ENCODE measurements at places on chromosomes 11 and 22.
A peak's percentile ranks its signal among the peaks of the same experiment; 100 is the strongest.

GRCh38 chr11:94151903-94152677 lies 23.4 kb downstream of the PANX1 start:
- DNase-seq: peak; percentile 83

DNA sequence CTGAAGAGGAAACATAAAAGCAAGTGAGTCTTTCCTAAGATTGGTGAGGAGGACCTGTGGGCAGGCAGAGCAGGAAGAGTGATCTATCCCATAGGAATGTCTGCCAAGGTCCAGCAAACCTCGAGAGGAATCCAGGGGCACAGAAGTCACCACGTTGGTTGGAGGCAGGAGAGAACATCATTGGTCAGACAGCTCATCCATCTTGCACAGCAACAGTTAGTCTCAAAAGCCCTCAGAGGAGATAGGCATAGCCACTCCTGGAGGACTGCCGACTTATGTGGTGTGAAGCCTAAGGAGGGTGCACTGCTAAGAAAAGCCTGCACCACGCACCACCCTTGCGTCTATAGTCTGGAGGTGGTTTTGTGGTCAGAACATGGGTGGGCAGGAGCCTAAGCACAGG lies 109.1 kb downstream of the RASSF10 start:
- DNase-seq: peak; percentile 95

DNA sequence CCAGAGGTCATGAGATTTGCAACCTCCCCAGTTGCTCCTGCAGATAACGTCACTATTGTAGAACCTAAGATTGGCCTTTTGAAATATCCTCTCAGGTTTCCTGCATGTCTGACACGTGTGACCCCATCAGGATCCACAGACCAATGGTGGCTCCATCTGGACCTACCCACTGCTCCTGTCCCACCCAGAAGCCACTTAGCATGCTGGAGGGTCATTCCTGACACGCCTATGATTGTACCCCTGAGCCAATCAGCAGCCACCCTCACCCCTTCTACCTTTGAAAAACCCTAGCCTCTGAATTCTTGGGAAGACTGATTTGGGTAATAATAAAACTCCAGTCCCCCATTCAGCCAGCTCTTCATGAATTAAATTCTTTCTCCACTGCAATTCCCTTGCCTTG lies 20.1 kb upstream of the NARS2 start:
- DNase-seq: no peak

DNA sequence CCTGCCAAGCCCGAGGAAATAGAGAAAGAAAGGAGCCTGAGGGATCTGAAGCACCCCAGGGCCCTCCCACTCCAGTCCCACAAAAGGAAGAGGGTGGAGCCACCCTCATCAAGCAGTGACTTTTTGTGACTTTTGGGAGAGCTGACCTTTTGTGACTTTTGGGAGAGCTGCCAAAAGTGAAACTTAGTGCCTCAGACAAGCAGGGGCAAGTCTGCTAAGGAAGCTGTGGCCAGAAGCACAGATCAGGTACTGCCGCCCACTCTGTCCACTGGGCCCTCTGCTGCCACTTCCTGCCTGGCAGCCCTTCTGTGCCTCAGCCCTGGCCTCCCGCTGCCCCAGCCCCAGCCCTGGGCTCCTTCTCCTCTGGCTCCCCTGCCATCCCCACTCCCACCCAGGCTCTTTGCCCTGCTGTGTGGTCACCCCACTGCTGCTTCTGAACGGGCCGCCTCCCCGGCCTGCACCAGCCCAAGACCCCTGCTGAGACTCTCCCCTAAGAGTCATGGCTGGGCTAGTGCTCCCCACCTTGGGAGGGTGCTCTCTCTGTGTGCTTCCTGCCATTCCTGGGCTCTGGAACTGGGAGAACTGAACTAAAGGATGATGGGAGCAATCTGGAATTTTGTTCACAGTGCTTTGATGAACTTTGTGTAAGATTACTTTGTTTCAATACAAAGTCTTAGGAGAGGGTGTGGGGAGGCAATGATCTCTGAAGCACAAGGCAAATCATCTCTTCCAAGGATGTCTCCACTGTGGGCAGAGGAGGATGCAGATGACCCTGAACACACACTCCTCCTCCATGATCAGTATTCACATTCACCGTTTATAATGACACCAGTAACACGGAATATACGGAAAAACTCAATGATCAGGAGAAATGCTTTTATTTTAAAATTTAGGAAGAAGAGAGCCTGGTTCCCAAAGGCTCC lies at the start of gene APOBEC3H:
Gene APOBEC3H (plus strand): TSS at position 147 of the 923 bp plus-strand sequence. CDS start 3,035 bp downstream, outside the sequence.
- no peak for DNase-seq

DNA sequence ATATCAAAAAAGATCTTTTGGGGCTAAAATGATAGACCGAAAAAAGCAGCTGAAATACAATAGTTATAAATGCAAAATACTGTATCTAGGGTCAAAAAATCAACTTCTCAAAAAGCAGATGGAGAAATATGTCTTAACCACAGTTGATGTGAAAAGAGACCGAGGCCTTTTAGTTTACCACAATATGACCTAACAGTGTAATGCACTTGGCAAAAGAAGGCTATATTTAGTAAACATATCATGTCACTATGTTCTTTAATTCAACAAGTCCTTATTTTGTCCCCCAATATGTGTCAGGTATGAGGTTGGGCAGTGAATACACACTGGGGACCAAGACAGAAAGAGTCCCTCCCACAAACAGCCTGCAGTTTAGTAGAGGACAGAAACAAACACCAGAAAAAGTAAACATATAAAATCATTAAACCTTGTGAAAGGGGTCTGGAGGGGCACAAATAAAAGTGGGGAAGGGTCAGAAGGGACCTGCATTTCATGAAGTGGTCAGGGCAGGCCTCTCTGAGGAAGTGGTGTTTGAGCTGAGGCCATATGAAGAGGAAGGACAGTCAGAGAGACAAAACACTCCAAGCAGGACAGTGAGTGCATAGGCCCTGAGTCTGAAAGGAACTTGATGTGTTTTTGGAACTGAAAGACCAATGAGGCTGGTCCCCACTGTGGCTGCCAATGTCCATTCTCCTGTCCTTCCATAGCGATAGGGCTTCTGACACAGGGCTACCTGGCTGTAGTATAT lies 53.4 kb downstream of the LIF start:
- no peak for DNase-seq

DNA sequence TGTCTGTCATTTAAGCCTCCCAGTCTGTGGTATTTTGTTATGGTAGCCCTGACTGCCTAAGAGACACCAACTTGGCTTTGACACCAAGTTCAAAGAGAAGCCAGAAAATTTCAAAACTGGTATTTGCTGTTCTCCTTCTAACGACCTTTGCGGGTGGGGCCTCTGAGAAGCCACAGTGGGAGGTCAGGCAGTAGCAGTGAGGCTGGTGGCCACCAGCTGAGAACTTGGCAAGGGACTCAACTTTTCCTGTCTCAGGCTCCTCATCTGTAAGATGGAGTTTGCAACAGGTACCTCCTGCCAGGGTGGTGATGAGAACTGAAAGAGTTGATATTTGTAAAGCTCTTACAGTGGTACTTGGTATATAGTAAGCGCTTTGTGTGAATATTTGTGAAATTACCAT lies 183.4 kb downstream of the BCR start:
- no peak for DNase-seq

Data from astrocyte of the spinal cord (primary cell).